Activated T-cell treated with anti-CD3 and anti-CD28 coated beads, Interleukin-2, amount 50 U/mL, for 72 hours (primary cell): ENCODE measurements at places on chromosomes 11 and 22. TPM values are rescaled to one million over a fixed set of nuclear protein-coding genes. Genes with fewer than 3 reads are reported as not detected.

DNA sequence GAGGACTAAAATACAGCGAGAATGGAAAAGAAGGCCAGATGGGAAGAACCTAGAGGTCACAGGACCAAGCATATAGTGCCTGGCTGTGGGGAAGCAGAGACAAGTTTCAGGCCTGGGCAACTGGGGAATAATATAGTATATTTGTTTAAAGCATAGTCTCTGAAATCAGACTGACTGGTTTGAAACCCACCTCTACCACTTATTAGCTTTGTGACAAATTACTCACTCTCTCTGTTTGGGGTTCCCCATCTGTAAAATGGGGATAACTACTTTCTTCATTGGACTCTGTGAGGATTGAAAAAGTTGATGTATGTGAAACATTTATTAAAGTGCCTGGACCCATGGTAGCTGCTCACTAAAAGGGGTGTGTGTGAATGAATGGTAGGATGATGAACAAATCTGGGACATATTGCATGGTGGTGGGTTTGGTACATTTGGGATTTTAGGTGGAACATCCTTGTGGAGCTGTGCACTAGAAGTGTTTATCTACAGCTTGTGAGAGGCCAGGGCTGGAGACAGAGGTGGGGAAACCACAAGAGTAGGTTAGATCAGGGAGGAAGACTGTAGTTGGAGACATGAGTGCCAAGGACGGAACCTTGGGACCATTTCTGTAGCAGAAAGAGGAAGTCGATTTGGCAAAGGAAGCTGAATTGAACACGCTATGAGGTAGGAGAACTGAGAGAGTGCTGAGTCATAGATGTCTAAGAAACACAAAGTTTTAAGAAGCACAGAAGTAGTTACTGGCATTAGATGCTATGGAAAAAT is 52.6 kb downstream of the SWAP70 start:
- peaks cover 26% of the 10 kb centered on the region for H3K4me1 ChIP-seq
- H3K27ac ChIP-seq: peak overlapping the region; percentile 84
- DNase-seq: no peak
- H3K27me3 ChIP-seq: no peaks in the 10 kb centered on the region
- H3K36me3 ChIP-seq: peaks cover 13% of the 10 kb centered on the region

- H3K4me3 ChIP-seq: no peak overlapping the region
- peaks cover 14% of the 10 kb centered on the region for H3K36me3 ChIP-seq
- no peaks in the 10 kb centered on the region for H3K4me1 ChIP-seq
- H3K27me3 ChIP-seq: peaks cover 4% of the 10 kb centered on the region
- H3K27ac ChIP-seq: no peak overlapping the region
- DNase-seq: no peak
Measured at GRCh38 chr11:129658526-129658867, 157.2 kb upstream of the TMEM45B start.

DNA sequence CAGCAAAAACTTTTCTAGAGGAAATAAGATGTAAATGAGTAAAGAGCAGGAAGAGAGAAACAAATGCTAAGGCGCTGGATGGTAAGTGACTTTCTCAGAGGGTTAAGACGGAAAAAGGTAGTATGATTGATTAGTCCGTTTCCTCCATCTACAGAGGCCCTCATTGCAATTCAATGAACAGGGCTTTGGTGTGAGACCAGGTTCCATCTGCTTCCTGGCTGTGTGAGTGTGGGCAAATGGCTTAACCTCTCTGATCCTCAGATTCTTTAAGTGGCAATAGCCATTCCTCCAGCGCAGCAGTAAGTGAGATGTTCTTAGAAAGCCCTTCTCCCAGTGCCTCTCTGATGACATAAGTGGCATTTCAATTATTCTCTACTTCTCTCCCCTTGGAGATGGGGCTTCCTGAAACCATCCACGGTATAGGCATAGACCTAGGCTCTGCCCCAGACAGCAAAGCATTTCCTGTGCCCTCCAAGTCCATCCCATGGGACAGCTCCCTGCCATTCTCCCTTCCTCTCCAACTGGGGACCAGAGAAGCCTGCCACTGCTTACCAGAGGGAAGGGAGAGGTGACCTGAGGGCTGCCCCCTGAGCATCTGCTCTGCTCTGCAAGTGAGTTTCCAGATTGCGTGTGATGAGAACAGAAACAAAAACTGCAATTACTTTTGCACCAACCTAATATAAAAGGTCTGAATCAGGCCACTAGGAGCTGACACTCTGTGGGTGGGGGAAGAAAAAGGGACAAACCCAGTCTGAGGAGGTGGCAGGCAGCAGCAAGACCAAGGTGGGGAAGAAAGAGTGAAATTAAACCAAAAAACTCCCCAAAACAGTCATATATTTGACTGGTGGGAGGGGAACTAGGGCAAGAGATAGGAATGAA is 12.7 kb upstream of the CD44 start:
- peak overlapping the region; percentile 82 for H3K4me3 ChIP-seq
- peaks cover 72% of the 10 kb centered on the region for H3K4me1 ChIP-seq

DNA sequence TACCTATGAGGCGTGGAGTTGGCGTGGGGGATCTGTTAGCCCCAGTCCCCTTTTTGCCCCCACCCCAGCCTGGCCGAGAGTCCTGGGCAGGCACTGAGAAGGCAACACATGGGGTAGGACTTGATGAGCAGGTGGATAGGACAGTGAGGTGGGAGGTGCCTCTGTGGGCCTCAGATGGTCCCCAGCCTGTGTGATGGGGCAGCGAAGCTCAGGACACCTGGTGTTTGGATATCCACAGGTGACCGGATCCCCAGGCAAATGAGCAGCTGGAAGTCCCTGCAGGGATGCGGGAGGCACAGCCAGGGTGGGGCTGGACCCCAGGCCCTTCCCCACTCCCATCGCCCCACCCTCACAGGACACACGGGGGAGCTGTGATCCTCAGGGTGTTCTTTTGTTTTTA is 9.7 kb downstream of the FBLN1 start:
- H3K27ac ChIP-seq: no peak overlapping the region
- H3K27me3 ChIP-seq: peaks cover 8% of the 10 kb centered on the region
- no peaks in the 10 kb centered on the region for H3K4me1 ChIP-seq
- DNase-seq: no peak

- H3K4me1 ChIP-seq: no peaks in the 10 kb centered on the region
- no peak overlapping the region for H3K27ac ChIP-seq
- H3K36me3 ChIP-seq: no peaks in the 10 kb centered on the region
- H3K4me3 ChIP-seq: no peak overlapping the region
- DNase-seq: no peak
Measured at GRCh38 chr22:32994898-32995297, 63.3 kb downstream of the SYN3 start.

GRCh38 chr22:46614025-46614931 is 5.9 kb upstream of the GRAMD4 start:
- DNase-seq: peak; percentile 80
- H3K4me3 ChIP-seq: peak overlapping the region; percentile 91
- H3K27ac ChIP-seq: peak overlapping the region; percentile 81
- no peaks in the 10 kb centered on the region for H3K36me3 ChIP-seq

GRCh38 chr22:36999463-36999862 is 19.8 kb downstream of the TST start:
- H3K27me3 ChIP-seq: peaks cover 9% of the 10 kb centered on the region
- no peak for DNase-seq
- no peak overlapping the region for H3K27ac ChIP-seq
- no peaks in the 10 kb centered on the region for H3K36me3 ChIP-seq
- no peak overlapping the region for H3K4me3 ChIP-seq

GRCh38 chr11:1530686-1531448 is 41.2 kb downstream of the DUSP8 start:
- no peak for DNase-seq
- H3K4me1 ChIP-seq: peaks cover 24% of the 10 kb centered on the region
- peak overlapping the region; percentile 69 for H3K27ac ChIP-seq
- peaks cover 2% of the 10 kb centered on the region for H3K36me3 ChIP-seq
- no peak overlapping the region for H3K4me3 ChIP-seq
- H3K27me3 ChIP-seq: no peaks in the 10 kb centered on the region

DNA sequence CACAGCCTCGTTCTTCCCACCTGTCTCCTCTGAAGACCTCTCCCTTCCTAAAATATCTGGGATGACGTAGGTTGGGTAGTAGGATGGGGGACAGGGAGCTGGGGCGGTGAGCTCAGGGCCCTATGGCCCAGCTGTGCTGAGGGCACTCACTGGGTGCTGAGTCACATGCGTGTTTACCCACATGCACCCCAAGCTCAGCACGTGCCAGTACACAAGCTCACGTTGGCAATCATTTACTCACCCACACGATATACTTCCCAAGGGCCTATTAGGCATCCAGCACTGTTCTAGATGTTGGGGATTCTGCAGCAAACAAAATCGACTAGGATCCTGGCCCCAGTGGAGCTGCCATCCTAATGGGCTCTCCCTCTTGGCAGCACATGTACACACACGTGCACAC is 28.7 kb downstream of the ARAP1 start:
- H3K27ac ChIP-seq: no peak overlapping the region
- H3K36me3 ChIP-seq: peaks cover 2% of the 10 kb centered on the region
- no peaks in the 10 kb centered on the region for H3K27me3 ChIP-seq
- DNase-seq: no peak

GRCh38 chr11:44747316-44747715 is 20.6 kb downstream of the TSPAN18 start:
- H3K4me1 ChIP-seq: peaks cover 33% of the 10 kb centered on the region
- H3K27me3 ChIP-seq: no peaks in the 10 kb centered on the region
- H3K4me3 ChIP-seq: no peak overlapping the region
- no peak overlapping the region for H3K27ac ChIP-seq
- no peak for DNase-seq
- no peaks in the 10 kb centered on the region for H3K36me3 ChIP-seq

GRCh38 chr11:68810164-68810563 is 31.6 kb downstream of the CPT1A start:
- no peaks in the 10 kb centered on the region for H3K27me3 ChIP-seq
- H3K27ac ChIP-seq: no peak overlapping the region
- H3K36me3 ChIP-seq: no peaks in the 10 kb centered on the region
- DNase-seq: no peak

DNA sequence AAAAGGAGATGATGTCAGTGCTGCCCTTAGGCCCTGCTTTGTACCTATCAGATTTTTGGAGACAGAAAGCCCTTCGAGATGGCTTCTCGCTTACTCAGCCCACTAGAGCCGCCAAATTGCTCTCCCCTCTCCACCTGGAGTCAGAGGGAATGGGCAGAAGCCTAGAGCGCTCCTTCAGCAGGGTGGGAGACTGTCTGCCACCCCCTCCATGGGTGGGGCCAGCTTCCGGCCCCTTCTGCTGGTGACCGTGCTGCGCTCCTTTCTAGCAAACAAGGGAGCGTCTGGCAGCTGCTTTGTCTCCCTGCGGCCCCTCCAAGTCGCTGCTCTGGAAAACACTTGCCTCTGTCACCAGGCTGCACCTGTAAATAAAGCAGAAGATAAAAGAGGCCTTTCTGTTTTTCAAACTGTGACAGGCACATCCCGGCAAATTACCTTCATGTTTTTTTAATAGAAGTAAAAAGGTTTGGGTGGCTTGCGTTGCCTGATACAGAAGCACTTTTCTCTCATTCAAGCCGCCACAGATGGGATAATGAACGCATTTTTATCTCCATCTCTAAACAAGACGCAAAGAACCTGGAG is 145.7 kb upstream of the NECTIN1 start:
- no peaks in the 10 kb centered on the region for H3K36me3 ChIP-seq
- H3K4me1 ChIP-seq: no peaks in the 10 kb centered on the region
- peaks cover 12% of the 10 kb centered on the region for H3K27me3 ChIP-seq
- DNase-seq: no peak
- H3K4me3 ChIP-seq: no peak overlapping the region
- H3K27ac ChIP-seq: no peak overlapping the region

- H3K36me3 ChIP-seq: peaks cover 4% of the 10 kb centered on the region
- no peaks in the 10 kb centered on the region for H3K27me3 ChIP-seq
- H3K4me3 ChIP-seq: no peak within 1 kb of the TSS
- DNase-seq: no peak
Measured at GRCh38 chr22:20773793-20774212, at the start of gene SERPIND1. Gene SERPIND1, plus strand, starts transcription at chr22:20774113. Its CDS starts 5,200 bp downstream, at chr22:20779313.

DNA sequence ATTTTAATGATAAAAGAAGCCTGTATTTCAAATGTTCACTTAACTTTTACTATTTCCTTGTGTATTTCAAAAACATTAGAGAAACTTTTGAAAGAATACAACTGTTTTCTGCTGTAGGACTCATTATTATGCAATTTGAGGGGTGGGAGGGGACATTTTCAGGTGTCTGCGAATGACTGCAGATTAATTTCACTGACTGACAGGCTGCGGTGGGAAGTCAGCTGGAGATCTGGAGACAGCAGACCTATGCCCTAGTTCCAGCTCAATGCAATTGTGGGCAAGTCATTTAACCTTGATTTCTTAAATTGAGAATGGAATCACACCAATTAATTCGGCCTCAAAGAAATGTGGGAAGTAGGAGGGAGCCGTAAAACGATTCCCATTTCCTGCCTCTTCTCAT is 128.7 kb downstream of the ARL14EP start:
- H3K27me3 ChIP-seq: no peaks in the 10 kb centered on the region
- no peaks in the 10 kb centered on the region for H3K36me3 ChIP-seq
- no peaks in the 10 kb centered on the region for H3K4me1 ChIP-seq

DNA sequence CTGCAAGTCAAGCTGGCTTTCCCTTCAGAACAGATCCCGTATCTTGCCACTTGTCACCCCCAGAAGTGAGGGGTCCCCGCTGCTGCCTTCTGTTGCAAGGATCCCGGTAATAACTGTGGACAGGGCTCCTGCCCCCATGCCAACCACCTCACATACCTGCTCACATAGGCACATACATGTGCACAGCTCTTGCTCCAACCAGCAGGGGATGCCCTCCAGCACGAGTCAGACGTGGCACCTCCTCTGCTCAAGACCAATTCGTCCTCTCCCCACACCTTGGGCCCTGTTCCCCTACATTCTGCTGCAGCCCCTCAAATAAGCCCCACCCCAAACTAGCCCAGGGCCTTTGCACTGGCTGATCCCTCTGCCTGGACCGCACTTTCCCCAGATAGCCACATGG is 163.3 kb downstream of the CRYBB2 start:
- H3K27ac ChIP-seq: no peak overlapping the region
- H3K4me1 ChIP-seq: peaks cover 30% of the 10 kb centered on the region
- H3K36me3 ChIP-seq: no peaks in the 10 kb centered on the region
- H3K27me3 ChIP-seq: no peaks in the 10 kb centered on the region

- DNase-seq: no peak
- H3K4me3 ChIP-seq: no peak overlapping the region
- no peak overlapping the region for H3K27ac ChIP-seq
- no peaks in the 10 kb centered on the region for H3K36me3 ChIP-seq
- peaks cover 6% of the 10 kb centered on the region for H3K27me3 ChIP-seq
- no peaks in the 10 kb centered on the region for H3K4me1 ChIP-seq
Measured at GRCh38 chr11:75453916-75454655, 21.1 kb upstream of the KLHL35 start.

- H3K4me3 ChIP-seq: no peak overlapping the region
- H3K27ac ChIP-seq: no peak overlapping the region
- no peak for DNase-seq
- peaks cover 2% of the 10 kb centered on the region for H3K36me3 ChIP-seq
Measured at GRCh38 chr11:84969103-84969502, 658.0 kb downstream of the DLG2 start.

DNA sequence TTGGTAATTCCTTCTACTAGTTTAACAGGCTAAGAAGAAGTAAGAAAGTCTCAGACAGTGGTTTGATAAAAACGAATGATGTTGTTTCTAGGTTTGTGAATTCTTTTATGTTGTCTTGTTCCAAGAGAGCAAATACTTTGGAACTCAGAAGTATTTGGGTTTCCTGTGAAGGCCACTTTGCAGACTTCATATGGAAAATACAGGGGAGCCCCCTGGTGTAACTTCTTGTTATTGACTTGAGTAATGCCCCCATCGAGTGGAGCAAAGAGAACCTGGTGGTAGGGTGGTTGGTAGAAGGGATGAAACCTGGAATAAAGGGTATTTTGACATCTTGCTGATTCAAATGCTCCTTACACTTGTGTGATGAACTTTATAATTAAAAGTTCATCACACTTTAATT is 40.0 kb upstream of the PTH start:
- H3K36me3 ChIP-seq: peaks cover 10% of the 10 kb centered on the region
- H3K27me3 ChIP-seq: peaks cover 7% of the 10 kb centered on the region
- DNase-seq: no peak
- H3K4me3 ChIP-seq: no peak overlapping the region
- no peaks in the 10 kb centered on the region for H3K4me1 ChIP-seq

The OR2D2 gene
- 0.29 TPM for total RNA-seq

The SYCE3 gene
- 1.7 TPM for total RNA-seq

The SLC22A6 gene
- total RNA-seq: not detected

The CEND1 gene
- total RNA-seq: 1.6 TPM

The ZBTB44 gene
- total RNA-seq: 47.8 TPM
